T-helper 2 cell treated with Interferon-gamma antibody and Interleukin-4, amounts not matched to agents 100 ng/mL and 5 ng/mL, for 36 hours (primary cell): ENCODE measurements at places on chromosomes 11 and 22. TPM values are rescaled to one million over a fixed set of nuclear protein-coding genes. Genes with fewer than 3 reads are reported as not detected.

The SLC25A18 gene
- total RNA-seq: not detected in 2 replicates

The PHF21B gene
- not detected in 2 replicates for total RNA-seq

The SLC22A24 gene
- total RNA-seq: not detected in 2 replicates

The MUC6 gene
- not detected in 2 replicates for total RNA-seq

The NPAS4 gene
- total RNA-seq: 0.27 and 0.61 TPM in 2 replicates

The NCF4 gene
- 53.0 and 57.0 TPM in 2 replicates for total RNA-seq

The ART5 gene
- total RNA-seq: not detected in 2 replicates

The SLC22A25 gene
- total RNA-seq: not detected in 2 replicates
